ENCODE measurements at places on chromosomes 13 and 19.
A peak's percentile ranks its signal among the peaks of the same experiment; 100 is the strongest.

DNA sequence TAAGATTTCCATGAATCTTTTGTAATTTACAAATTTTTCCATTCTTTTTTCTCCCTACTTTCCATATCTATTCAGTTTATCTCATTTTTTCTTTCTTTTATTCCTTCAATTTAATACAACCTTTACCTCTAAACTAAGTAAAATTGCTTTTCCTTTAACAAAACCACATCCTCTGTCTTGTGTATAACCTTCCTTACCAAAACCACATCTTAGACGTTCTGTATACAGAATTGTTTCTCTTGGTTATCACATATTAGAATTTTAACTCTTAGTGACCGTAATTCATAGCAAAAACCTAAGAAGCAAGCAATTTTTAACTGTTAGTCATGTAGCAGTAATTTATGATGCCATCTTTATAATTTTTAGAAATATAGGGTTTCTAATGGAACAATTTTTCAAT, 15.0 kb downstream of the PPP5C start:
- no peak for DNase-seq

- no peak for DNase-seq
Measured at GRCh38 chr19:53878776-53879139, 3.2 kb upstream of the PRKCG start.

DNA sequence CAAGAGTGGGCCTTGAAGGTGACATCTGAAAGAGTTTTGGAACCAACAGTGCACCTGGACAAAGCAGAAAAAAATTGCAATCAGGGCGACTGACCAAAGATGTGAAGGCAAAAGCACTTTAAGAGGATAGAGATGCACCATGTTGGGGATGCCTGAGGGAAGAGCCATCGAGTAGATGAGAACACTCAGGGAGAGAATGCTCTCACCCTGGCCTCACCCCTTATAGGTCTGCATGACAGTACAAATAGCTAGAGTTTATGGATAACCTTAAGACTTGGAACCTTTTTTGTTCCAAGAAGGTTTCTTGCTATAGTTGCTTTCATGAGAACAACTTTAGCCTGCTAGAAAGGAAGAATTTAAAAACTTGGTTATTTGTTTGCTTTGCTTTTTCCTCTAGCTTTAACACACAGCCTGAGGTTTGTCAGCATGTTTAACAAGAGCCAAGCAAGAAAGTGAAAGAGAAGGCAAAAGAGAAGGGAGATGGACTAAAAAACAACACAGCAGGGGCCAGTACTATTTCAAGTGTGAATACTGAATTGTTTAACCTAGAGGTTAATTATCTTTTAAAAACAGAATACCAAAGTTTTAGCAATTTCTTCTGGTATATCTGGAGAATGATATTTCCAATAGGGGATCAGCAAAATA, 418.9 kb downstream of the DIAPH3 start:
- DNase-seq: no peak

DNA sequence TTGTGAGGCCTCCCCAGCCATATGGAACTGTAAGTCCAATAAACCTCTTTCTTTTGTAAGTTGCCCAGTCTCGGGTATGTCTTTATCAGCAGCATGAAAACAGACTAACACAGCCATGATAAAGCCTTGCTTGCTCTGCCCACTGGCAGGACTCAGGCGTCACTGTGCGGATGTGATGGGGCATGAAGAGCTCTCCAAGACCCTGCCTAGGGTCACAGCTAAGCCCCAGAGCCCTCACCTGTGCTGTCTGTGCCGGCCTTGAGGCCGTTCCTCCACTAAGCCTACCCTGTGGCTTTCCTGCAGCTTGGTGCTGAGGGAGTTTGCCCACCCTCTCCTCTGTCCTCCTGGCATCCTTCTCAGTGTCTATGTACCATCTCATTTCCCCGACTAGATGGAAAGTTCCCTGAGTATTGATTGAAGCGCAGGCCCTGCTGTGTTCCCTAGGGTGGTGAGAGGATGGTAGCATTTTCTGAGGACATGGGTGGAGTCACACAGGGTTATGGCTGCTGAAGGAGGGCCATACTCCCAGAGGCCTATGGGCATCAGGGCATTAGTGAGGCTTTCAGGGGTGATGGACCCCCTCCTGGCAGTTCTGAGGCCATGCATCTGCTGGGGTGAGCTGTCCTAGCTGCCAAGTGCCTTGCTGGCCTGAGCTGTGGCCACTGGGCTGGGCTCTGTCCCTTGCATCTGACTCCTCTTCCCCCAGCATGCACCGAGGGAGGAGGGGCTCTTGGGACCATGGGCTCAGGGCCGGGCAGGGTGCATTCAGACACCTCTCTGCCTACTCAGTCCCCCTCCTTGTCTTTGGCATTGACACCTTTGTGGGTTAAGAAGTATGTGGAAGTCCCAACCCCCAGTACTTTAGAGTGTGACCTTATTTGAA, 75.3 kb downstream of the TEX29 start:
- DNase-seq: no peak

GRCh38 chr19:38763795-38764220, 9.5 kb downstream of the LGALS7 start:
- no peak for DNase-seq

- no peak for DNase-seq
Measured at GRCh38 chr13:97627566-97627965, 193.6 kb downstream of the RAP2A start.

DNA sequence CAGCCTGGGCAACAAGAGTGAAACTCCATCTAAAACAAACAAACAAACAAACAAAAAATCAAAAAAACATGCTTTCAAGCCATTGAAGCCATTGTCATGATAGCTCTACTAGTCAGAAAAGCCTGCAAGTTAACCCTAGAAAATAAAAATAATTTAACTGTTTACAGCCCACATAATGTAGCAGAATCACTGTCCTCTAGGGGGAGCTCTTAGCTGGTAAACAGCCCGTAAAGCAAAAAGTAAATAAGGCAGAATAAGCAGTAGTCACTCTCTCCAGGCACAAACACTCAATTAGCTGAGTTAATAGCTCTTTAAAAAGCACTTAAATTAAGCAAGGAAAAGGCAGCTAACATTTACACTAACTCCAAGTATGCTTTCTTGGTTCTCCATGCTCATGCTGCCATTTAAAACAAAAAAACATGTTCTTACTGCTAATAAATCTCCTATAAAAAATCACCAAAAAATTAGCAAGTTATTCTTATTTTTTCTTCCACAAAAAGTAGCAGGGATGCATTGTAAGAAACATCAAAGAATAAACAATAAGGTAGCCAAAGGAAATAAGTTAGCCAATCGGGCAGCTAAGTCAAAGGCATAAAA, 11.3 kb downstream of the LILRB4 start:
- DNase-seq: peak; percentile 15

DNA sequence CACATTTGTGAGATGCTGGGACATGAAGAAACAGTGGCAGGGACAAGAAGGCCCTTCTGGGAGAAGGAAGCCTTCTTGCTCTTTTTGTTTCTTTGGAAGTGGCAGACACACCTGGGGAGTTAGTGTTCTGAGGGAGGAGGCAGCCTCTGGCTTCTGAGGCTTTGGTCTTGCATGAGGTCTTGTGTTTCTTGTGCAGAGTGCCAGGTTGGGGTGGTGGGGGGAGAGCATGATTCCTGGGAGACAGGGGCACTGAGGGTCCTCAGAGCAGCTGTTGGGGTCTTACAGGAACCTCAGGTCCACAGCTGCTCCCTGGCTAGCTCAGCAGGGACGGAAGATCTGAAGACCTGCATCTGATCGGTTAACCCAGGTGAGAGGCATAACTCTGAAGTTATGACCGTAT, 167.5 kb upstream of the ZNF536 start:
- no peak for DNase-seq

GRCh38 chr19:33202546-33203507, 8.7 kb downstream of the LRP3 start:
- DNase-seq: no peak

DNA sequence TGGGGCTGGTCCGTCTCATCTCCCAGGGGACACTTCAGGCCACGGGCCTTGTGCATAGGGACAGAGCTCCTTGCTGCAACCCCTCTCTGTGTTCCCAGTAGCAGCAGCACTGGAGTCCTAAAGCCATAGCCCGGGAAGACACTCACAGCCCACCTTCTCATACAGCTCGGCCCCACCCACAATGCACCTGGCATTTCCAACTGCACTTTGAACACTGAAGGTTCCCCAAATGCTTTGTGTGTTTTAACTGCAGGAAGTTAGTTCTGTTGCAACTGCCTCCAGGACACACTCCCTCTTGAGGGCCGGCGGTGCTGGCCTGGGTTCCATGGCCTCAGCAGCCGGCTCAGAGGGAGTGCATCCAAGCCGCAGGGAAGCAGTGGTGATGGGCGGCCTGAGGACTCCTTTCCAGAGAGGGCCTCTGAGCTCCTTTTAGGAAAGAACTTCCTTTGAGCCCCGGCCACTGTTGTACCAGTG, 22.7 kb upstream of the TMEM255B start:
- no peak for DNase-seq

DNA sequence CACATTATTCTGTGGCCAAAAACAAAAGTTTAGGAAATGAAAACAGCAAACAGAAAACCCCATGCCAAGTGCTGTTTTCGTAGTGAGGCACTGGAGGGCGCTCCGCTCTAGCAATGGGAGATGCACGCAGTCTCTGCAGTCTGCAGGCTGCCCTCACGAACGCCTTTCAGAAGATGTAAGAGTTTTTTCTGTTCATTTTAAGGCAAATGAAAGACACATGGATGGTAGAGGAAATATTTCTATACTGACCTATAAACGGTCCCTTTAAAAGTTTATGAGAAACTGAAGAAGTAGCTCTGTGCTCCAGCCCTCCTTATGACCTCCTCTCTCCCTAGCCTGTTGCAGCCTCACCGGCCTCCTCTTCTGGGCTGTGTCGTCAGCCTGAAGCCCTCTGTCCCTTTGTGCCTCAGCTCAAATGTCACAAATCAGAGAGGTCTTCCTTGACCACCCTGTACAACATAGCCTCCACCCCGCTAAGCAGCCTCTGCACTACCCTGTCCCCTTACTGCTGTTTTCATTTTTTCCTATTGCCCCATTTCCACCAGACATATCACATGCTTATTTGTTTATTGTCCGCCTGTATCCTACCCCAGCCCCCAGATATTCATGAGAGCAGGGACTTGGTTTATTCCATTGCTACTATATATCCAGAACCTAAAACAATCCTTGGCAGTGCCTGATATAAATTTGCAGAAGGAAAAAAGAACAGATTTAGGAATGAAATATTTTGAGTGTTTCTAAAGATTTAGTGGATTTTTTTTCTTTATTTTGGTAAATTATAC, 116.4 kb downstream of the TM9SF2 start:
- DNase-seq: peak; percentile 72

GRCh38 chr13:37306778-37307544, 201.5 kb upstream of the CSNK1A1L start:
- DNase-seq: no peak

DNA sequence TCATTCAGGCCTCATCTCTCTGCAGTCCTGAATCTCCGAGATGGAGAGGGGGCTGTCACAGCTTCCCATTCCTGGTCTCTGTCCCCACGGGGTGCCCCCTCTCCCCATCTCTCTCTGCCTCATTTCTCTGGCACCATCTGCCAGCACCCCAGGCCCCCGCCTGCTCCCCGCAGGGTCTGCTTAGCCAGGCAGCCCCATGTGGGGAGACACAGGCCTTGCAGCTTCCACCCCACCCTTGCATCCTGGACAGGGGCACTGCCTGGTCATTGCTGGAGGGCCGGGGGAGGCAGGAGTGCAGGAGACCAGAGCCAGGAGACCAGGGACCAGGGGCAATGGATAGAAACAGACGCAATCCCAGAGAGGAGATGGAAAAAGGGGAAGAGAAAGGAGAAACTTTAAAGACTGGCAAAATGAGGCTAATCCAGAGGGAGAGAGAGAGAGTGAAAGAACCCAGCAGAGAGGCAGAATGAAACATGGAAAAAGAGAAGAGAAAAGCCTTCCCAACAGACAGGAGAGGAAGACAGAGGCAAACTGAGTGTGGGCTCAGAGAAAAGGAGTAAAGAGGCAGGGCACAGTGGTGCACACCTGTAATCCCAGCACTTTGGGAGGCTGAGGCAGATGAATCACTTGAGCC, 8.8 kb upstream of the GIPR start:
- DNase-seq: no peak

- no peak for DNase-seq
Measured at GRCh38 chr13:29999492-30000369, 149.3 kb upstream of the UBL3 start.

DNA sequence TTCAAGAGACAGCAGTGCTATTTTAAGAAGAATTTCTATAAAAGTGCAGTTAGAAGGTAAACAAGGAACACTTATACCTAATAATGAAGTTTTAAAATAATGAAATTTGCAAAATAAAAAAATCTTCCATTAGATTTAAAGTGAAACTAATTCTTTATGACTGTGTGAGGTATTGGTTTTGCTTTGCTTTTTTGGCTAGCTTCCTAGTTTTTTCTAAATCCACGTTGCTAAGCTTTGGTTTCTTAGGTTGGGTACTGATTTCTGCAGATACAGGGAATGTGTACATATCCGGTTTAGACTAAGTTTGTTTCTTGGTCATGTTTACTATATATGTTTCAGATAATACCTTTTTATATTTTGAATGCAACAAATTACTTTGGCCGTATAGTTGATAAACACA, 59.8 kb downstream of the SLC7A9 start:
- no peak for DNase-seq

- DNase-seq: no peak
Measured at GRCh38 chr13:98293570-98294142, 116.6 kb upstream of the RNF113B start.

GRCh38 chr13:27476943-27477703, 26.8 kb upstream of the MTIF3 start:
- peak; percentile 17 for DNase-seq

DNA sequence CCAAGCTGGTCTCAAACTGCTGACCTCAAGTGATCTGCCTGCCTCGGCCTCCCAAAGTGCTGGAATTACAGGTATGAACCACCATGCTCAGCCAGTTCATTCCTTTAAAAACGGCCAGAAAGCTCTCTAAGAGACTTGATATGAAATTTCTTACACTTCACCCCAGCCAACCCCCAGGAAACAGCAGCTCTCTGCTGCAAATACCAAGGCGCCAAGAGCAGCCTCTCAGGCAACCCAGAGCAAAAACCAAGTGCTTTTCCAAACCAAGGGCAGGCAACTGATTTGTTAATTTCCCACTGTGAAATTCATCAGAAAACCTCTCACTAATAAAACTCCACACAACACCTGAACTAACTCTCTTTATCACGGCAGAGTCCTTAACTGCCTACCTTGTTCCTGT, 44.9 kb downstream of the LATS2 start:
- no peak for DNase-seq

- DNase-seq: no peak
Measured at GRCh38 chr19:31334849-31335624, 14.2 kb downstream of the TSHZ3 start.

DNA sequence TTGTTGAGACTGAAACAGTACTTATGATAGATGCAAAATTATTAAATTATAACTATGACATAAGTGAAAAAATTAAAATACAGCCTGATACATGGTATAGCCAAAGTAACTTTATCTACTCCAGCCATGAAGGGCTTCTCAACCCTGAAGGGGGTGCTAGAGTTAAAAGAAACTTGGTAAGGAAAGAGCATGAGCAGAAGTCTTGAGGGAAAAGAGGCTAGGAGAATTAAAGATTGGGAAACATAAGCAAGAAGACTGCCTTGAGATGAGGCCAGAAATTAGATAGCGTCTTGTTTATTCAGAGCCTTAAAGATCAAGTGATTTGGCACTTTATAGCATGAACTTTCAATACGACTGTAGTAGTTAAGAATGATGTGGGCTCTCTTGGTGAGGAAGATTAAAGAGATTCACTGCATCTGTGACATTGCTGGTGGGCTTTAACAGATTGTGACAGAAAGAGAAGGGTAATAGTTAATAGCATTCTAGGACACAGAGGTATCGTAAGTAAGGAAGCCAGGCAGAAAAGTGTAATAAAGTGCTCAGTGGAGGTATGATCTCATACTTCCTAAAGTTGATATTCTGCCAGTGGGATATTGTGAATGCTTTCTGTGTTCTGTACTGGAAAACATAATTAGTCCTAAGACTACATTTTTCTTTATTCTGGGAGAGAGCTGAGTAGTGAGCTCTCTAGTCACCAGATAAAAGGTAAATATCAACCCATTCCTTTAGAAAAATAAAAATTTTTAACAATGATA, 385.4 kb upstream of the PRR20A start:
- DNase-seq: no peak
